Mucosa of gallbladder (tissue), 1 donor: ENCODE measurements at places on chromosomes 4 and X. TPM values are rescaled to one million over a fixed set of nuclear protein-coding genes. Genes with fewer than 3 reads are reported as not detected.

- no peak for DNase-seq
Observed at GRCh38 chrX:111131572-111131971, 35.6 kb downstream of the PAK3 start.

- DNase-seq: no peak
Observed at GRCh38 chrX:65035446-65035770, 59.2 kb upstream of the ZC4H2 start.

- DNase-seq: no peak
Observed at GRCh38 chr4:156929386-156930105, 42.1 kb downstream of the PDGFC start.

DNA sequence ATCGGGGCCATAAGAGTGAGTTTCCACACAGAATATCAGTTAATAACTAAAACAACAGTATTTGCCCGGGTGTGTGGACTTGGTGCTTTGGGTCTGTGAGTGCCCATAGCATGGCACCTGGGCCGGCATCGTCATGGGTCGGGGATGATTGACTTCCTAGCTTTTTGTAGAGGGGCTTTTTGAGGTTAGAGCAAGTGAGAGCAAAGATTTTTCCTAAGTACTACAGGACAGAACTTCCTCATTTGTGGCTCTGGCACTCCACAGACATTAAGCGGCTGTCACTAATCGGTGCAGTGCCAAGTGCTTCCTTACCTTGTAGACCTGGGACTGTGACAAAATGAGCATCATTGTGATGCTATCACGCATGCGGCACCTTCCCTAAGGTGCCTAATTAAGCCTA is 81.0 kb downstream of the SHROOM2 start:
- no peak for DNase-seq

DNA sequence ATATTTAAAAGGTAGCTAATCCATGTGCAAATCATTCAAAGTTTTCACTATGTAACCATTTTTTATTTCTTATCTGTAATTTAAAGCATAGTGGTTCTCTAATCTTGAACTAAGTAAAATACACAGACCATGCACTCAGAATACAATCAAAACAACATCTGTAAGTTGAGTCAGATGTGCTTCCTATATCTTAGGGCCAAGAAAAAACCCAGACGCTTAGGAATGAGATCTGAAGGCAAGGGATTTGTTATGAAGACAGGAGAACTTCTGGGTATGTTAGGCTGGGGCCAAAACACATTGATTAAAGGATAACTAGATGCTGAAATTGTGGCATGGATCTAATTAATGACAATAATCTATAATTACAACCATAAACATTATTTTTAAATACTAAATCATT is 120.3 kb downstream of the PDE5A start:
- no peak for DNase-seq

The GRIA3 gene
- 4.8 TPM for total RNA-seq

The VCX2 gene
- total RNA-seq: not detected

The ZNF185 gene
- total RNA-seq: 16.5 TPM

The CT45A1 gene
- not detected for total RNA-seq

The USP51 gene
- 1.9 TPM for total RNA-seq
